DMS53 (cell line): ENCODE measurements at places on chromosomes 7 and 10.

DNA sequence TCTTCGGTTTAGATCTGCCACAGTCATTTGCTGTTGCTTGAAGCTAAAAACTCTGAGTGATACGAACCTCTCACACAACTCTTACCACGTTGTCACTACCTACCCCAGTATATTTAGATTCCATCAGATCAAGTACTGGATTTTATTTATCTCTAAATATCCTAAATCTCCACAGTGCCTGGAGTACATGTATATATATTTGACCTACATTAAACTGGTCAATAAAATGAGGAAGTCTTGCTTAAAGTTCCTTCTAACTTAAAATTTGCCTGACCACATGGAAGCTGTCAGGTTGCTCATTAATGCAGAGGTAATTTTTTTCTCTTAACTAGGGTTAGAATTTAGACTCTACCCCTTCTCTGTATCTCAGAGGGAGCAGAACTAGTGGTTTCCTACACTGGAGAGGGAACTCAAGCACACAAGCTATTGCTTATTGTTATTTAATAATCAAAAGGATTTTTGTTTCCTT, 3.1 kb upstream of the MACC1 start:
- peak; percentile 81 for DNase-seq

- no peak for DNase-seq
Observed at GRCh38 chr10:80661526-80661925, 123.8 kb downstream of the SH2D4B start.

GRCh38 chr10:33900596-33900995, 566.1 kb upstream of the NRP1 start:
- DNase-seq: peak; percentile 13

DNA sequence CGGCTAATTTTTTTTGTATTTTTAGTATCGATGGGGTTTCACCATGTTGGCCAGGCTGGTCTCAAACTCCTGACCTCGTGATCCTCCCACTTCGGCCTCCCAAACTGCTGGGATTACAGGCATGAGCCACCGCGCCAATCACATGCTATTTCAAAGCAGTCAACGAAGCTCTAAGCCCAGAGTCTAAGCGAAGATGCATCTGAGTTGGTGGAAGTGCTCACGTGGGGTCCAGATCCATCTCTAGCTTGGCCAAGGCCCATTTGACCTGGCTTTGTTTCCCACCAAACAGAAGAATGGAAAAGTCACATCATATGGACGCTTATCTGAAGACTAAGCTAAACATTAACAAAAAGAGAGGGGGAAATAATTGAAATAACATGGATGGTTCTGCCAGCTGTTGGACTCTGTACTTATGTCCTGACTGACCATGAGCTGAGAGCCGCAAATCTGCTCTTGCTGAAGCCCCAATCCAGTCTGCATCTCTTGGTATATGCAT, 3.8 kb upstream of the GTF2I start:
- DNase-seq: peak; percentile 22

DNA sequence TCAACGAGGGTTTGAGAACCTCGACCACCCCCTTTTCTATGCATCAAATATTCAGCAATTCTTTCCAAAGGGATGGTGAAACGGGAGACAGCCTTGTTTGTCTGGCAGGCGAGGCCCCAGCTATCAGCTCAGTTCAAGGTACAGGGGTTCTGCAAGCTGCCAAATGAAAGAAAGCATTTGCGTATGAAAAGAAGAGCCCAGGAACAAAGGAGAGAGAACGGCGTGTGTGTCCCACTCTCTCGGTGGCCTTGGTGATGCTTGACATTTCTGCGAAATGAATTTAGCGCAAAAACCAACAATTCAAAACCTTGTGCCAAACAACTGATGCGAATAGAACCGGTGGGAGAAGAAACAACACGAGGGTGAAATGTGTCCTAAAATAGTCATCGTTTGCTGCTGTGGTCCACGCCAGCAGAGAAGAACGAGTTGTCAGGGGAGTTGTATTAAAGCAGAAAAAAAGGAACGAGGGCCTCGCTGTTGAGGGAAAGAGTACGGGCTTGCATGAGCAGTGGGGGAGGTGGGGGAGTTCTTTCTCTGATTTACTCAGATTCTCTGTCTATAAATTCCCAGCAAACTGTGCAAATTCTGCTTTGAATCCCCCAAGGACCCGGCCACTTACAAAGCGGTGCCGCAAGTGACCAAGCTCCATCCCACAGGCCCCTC, 97.7 kb downstream of the TMEM130 start:
- DNase-seq: no peak

DNA sequence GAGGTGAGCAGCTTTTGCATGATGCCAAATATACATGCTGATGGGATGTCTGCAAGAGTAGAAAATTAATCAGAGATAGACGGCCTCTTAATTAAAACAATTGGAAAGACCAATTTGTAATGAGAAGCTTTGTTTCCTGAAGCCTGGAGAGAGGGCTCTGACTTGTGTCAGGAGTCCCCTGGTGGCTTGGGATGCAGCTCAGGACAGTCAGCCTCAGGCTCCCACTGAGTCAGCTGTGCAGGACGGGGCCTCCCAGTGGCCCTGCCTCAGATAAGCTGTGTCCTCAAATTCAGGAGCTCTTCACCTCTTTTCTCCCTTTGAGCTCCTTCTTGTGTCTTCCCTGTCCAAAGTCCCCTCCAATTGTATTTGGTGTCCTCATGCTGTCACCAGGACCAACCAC, 438.9 kb upstream of the PODXL start:
- no peak for DNase-seq

- no peak for DNase-seq
Observed at GRCh38 chr7:77360969-77361368, 55.2 kb downstream of the GSAP start.

GRCh38 chr10:63760034-63760707, 239.0 kb downstream of the REEP3 start:
- DNase-seq: no peak

DNA sequence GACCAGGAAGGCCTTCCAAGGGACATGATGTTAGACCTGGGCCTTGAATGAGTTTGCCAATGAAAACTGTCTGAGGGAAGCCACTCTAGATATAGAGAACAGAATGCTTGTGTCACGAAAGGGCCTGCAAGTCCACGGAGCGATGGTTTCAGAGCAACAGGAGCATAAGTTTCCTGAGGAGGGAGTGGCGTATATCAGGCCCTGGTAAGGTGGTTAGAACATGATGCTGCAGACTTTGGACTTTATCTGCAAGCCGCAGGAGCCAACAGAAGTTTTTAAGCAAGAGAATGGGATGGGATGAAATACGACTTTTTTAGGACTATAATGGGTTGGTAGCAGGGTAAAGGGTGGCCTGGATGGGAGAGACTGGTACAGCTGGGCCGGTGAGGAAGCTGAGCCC, 136.0 kb downstream of the FGFR2 start:
- DNase-seq: no peak

DNA sequence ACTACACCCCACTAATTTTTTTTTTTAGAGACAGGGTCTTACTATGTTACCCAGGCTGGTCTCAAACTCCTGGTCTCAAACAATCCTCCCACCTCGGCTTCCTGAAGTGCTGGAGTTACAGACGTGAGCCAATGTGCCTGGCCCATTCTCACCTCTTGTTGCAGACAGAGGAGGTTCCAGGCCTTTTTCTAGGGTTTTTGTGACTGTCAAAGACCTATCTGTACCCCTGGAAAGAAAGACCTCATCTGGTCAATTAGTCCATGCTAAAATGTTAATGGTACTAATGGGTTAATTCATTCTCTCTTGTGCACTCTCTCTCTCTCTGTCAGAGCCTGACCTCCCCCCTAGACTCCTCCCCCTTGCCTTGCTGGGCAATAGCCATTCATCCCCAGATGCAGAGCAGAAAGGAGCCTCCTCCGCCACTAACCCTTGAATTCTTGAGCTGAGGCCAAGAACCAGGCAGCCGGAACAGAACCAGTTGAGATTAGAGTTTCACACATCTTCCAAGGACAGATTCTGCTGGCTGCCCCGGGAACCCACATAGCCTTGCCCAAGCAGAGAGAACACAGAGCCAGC, 209.7 kb downstream of the SKIDA1 start:
- DNase-seq: peak; percentile 43

DNA sequence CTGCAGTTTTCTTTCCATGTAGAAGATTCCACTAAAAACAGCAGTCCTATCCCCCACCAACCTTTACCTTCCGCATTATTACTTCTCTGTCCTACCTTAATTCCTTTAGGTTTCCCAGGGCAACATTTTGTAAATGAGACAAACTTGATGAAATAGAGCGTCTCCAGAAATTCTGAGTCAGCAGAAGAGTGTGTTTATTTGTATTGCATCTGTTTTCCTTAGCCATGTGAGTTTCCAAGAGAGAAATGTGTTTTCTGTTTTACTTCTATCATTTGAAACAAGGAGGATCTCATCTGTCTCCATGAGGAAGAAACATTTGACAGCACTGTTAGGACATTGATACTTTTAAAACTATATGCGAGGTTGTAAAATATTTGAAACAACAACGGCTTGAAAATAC, 244.2 kb upstream of the PLXDC2 start:
- no peak for DNase-seq
